ENCODE measurements at places on chromosomes 7 and 10.

DNA sequence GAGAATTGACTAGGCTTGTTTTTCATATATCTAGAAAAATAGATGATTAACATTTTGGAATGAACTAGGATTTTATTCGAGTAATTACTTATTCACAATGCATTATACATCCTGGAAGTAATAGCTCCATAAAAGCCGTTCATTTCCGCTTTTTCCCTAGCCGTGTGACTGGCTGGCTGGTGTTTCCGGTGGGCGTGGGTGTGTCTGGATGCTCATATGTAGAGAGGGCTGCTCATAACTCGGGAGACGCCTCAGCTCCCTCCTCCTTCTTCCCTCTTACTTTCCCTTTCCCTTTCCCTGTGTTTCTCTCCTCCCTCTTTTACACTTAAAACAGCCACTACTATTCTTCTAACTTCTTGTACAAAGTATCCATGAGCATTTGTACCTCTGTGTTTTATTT lies 187.7 kb upstream of the VSTM2A start:
- DNase-seq: no peak

- no peak for DNase-seq
Measured at GRCh38 chr10:51080311-51081006, 6.2 kb downstream of the PRKG1 start.

GRCh38 chr7:4734587-4735345 lies 40.7 kb upstream of the AP5Z1 start:
- no peak for DNase-seq

GRCh38 chr10:129915526-129916378 lies 48.3 kb downstream of the EBF3 start:
- no peak for DNase-seq

DNA sequence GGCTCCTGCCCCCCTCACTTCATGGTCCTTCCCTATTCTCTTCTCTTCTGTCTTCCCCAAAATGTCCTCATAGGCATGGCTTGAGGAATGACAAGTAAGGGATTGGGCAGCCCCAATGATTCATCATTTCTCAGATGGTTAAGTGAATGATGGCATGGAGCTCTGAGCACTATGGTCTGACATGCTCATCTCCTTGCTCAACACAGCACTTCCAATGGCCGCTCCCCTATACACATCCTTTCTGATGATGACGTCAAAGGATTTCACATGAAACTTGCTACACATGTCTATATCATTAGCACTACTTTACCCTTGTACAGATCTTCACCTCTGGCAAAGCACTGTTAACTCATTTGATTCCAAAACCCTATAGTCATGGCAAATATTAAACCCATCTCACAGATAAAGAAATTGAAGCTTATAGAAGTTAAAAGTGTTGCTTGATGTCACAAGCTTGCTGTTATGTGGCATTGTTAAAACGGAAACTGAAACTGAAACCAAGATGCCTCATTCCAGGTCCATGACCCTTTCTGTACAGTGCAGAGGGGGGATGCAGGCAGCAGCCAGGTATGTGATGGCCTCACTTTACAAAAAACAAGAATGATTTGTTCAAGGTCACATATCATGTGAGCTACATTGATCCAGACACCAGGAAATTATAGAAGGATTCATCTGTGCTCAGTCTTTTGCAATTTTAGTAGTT lies 90.0 kb upstream of the PLXNA4 start:
- no peak for DNase-seq
